ENCODE measurements at places on chromosomes 2 and 18. TPM values are rescaled to one million over a fixed set of nuclear protein-coding genes. Genes with fewer than 3 reads are reported as not detected.

Gene TUBA3D
- 2.9 TPM for total RNA-seq

Gene HOXD11
- 8.9 TPM for total RNA-seq

Gene SAG
- not detected for total RNA-seq

DNA sequence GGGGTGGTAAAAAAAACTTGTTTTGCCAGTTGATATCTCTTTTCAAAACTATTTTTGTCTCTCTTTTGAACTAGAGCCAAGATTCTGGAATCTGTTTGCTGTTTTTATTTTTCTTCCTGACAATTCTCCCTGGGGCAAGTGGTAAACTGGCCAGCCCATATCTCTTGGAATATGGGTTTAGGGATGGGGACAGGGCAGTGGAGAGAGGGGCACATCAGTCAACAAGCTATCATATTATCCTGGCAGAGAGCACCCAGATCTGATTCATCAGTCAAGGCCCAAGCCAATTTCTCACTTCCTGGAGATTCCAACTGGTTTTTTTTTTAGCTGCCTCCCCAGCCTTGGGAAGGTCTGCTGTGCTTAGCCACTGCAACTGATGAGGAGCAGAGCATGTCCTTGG lies 52.3 kb downstream of the ARHGAP28 start:
- peak; percentile 68 for DNase-seq

GRCh38 chr2:10475811-10476660 lies 27.9 kb upstream of the ODC1 start:
- DNase-seq: no peak

DNA sequence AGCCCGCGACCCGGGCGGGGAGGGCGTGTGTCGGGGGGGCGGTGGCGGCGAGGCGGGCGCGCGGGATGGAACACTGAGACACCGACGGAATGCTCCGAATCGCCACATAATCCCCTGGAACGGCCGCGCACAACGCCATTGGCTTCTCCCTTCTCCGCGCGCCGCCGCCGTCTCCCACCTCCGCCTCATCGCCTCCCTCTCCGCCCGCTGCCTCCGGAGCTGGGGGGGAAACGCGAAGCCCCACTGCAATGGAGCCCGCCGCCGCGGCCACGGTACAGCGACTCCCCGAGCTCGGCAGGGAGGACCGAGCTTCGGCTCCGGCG lies at the start of gene PHLPP1:
PHLPP1 (plus strand) TSS at position 106 of the 323 bp plus-strand sequence; CDS start at position 249, 143 bp downstream.
- no peak for DNase-seq

GRCh38 chr2:199581408-199581807 lies 123.7 kb upstream of the SATB2 start:
- no peak for DNase-seq

- no peak for DNase-seq
Observed at GRCh38 chr18:78884502-78884901, 95.1 kb upstream of the SALL3 start.

DNA sequence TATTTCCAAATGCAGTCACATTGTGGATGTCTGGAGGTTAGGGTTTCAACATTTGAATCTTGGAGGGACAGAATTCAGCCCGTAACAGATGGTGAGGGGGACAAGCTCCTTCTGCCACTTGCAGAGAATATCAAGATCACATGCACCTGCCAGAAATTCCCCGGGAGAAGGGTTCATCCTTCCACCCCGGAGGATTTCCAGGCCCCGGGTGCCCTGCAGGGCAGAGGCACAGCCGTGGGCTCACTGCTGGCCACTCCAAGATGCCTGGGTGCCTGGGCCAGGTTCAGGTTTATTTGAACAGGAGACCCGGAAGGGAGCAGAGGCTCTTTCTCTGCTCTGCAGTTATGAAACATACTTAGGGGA lies 38.2 kb upstream of the MGAT4A start:
- DNase-seq: no peak

DNA sequence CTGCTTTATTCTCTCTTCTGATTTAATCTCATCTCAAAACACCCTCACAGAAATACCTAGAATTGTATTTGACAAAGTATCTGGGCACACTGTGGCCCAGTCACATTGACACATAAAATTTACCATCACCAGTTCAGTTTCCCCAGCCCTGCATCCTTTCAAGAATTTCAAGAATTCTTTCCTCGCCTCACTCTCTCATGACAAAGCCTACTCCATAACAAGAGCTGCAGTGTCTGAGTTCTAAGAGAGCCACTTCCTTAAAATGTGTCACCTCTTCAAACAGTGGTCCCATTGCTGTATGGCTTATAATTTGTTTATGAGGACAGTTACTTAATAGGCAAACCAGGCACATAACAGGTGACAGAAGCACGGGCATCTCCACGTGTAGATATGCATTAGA lies 90.9 kb upstream of the STK39 start:
- peak; percentile 52 for DNase-seq

DNA sequence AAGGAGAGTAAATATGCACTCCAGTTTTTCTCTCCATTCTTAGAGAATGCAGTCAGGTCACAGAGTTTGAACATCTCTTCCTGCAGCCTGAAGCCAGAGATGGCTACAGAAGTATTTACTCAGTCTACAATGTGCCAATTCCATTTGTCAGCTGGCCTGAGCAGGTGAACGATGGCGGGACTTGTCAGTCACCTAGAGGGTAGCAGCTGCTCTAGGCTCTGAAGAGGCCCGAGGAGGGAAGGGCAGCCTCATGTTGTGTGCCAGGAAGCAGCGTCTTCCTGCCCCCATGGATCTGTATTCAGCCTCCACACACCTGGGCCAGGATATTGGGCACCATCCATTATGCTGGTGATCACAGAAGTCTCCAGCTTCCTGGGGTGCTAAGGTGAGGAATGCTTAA lies 316.7 kb upstream of the CHAC2 start:
- DNase-seq: no peak

GRCh38 chr2:38262069-38262871 lies 114.8 kb downstream of the ATL2 start:
- DNase-seq: no peak

GRCh38 chr2:158178646-158179045 lies 77.0 kb downstream of the UPP2 start:
- no peak for DNase-seq

DNA sequence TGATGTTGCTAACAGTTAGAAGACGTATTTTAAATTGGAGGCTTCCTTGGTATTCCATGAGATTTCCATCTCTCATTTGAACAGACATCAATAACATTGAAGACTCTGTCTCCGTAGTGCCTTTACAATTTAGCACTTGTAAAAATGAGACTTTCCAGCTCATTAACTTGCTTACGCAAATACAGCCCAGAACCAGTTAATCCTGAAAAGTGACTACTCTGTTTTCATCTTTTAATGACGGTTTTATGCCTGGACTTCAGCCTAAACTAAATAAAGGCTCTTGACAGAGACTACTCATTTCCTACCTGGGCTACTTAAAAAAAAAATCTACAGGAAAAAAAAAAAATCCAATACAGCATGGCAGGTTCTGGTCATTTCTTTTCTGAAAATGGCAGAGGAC lies 148.6 kb downstream of the LRATD1 start:
- DNase-seq: no peak

DNA sequence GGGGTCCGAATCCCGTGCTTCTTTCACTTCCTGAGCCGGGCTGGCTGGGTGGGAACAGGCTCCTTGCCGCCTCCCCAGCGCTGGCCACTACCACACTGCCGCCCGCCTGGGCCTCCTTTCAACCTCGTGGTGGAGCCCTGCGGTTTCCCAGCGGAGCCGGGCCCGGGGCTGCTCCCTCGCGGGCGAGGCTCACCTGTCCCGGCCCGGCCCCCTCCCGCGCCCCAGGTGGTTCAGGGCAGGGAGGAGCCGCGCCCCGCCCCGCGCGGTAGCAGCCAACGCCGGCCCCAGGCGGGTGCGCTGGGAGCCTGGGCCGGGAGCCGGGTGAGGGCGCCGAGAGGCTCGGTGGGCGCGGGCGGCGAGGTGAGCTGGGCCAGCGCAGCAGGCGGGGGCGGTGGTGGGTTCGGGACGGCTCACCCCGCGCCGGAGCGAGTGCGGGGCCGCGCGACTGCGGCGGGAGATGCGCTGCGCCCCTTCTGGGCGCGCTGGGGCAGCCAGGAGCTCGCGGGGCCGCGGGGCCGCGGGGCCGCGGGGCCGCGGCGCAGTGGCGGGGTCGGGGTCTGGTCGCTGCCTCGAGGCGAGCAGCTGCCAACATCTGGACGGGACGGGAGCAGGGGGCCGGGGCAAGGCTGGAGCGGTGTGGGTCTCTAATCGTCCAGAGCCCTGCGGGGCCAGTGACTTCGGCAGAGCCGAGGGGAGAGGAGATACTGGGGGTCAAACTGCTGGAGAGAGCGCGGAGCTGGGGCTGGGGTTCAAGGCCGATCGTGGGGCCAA lies at the start of gene LYPD6B:
LYPD6B (plus strand) TSS at position 258 of the 771 bp plus-strand sequence. CDS start 92,250 bp downstream, outside the sequence.
- no peak for DNase-seq

DNA sequence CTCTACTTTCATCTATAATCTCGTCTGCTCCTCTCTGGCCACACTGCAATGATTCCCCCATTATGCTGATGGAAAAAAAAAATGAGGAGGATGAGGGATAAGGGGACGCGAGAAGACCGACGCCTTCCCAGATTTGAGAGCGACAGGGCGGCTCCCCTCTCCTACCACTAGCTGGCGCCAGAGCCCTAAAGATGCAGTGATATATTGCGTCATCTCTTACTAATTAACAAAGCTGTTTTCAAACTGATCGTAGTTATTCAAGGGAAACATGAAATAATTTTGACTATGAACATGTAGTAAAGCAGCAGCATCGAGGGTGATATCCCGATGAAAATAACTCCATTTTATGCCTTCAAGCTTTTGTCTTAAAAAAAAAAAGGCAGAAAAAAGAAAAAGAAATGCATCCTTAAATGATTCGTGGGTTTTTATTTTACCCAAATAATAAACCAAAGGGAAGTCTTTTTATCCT lies 48.0 kb upstream of the HNRNPA3 start:
- peak; percentile 84 for DNase-seq

GRCh38 chr2:165970663-165971062 lies 17.1 kb upstream of the TTC21B start:
- no peak for DNase-seq

DNA sequence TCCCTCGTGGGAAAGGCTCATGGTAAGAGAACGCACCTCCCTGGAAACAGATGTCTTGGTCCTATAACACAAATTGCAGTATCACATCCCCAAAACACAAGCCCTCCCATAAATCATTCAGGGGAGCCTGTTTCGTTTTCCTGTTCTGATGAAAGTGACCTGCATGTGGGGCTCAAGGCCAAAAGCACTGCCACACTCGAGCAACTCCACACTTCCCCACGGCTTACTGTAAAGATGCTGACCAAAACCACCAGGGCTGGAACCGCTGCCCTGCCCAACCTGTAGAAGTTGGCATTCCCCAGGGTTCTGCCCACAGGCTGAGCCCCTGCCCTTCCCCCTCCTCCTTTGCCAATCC lies 139.7 kb downstream of the BCL11A start:
- no peak for DNase-seq

DNA sequence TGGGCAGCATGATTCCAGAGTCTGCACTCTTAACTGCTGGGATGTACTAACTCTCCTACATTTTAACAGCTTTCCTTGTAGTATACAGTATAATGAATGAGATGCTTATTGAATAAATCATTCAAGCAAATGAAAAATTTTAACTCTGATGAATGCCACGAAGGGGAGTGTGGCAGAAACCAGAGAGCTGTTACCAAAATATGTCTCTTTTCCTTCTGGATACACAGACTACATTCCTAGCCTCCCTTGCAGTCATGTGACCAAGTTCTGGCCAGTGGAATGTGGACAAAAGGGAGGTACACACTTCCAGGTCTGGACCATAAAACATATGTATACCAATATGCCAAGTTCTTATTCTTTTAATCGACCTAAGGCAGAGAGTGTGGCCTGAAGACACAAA lies 1.7 kb upstream of the EML4 start:
- DNase-seq: no peak
